ENCODE measurements at places on chromosomes 11 and 22.

DNA sequence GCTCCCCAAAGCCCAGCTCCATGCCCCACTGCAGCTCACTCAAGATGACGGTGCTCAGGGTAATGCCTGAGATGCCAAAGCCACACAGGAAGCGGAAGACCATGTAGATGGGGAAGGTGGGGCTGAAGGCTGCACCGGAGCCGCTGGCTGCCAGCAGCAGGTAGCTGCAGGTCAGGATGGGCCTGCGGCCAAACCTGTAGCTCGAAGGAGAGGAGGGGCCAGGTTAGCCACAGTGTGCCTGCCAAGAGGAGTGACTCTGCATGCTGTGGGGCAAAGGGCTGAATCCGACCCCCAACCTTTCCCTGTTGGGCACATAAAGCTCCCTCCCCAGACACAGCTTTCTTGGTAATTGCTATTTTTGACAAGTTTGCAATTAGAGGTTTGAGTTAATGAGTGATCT, 14.9 kb upstream of the SLC22A6 start:
- DNase-seq: no peak

- DNase-seq: no peak
Observed at GRCh38 chr11:128234143-128234542, 353.2 kb downstream of the ETS1 start.

DNA sequence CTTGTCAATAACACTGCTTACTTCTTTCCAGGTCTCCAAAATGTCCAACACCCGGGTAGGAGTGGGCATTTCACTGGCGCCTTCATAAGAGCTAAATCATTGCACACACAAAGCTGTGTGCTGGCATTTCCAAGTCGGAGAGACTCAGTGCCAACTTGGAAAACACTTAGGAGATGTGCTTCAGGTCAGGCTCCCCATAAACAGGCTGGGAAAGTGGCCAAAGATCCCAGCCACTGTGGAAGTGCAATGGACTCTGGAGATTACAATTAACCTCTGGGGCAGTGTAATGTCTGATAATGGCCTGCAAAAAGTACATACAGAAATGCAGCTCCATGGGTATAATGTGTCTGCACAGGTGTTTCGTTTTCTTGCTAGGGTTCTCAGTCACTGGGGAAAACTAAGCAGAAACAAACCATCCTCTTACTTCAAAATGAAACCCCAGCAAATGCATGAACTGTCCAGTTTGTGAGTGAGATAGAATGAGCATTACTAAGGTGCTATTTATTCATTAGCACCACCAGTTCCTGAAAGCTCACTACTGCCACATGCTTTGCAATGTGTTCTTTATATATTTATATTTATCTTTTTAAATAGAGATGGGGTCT, 79.0 kb downstream of the ABTB2 start:
- DNase-seq: no peak

GRCh38 chr11:77118971-77119370, 9.1 kb upstream of the MYO7A start:
- no peak for DNase-seq

DNA sequence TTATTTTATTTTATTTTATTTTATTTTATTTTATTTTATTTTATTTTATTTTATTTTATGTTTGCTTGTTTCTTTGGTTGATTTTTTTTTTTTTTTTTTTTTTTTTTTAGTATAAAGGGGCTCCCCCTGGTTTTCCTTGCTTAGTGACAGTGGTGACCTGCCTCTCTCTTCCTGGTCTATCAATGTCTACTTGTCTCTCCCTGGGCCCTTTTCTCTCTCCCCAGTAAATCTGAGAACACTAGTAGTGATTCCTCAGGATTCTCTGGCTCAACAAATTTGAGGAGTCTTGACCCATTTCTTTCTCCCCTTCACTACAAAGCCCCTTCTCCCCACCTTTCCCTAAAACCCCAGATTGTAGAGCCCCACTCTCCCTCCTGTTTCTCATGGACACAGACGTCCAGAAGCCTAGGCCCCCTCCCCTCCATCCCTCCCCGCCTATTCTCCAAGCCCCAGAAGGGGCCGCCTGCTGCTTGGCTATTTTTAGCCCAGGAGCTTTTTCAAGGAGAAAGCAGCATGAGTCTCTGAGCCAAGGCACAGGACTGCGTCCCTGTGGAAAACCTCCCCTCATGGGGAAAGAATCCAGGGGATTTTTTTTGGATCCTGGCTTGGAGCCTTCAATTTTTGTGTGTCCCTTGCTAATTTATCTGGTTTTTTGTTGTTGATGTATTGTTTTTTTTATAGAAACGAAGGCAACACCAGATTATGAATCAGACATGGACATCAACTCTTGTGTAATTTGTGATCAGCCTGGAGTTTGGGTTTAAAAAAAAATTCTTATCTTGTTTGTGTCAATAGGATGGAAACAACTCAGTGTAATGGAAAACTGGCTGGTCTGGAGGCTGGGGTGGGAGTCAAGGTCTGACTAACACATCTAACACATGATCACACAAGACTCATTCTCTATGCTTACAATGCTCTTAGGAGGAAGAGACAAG, 17.5 kb upstream of the ACCSL start:
- no peak for DNase-seq

DNA sequence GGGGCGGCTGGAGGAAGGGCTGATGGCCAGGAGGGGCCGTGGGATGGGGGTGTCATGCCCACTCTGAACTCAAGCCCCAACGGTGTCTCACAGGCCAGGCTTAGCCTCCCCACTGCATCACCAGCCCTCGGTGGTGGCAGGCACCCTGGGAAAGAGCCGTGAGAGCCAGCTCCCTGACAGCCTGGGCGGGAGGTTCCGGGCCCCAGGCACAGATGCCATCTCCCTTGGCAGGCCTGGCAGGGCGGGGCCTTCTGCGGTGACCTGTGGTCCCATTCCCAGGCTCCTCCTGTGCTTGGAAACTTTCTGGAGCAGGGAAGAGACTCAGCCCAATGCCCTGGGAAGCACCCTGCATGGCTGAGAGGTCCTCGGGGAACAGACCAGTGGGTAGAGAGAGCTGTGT, 4.8 kb downstream of the PHLDA2 start:
- no peak for DNase-seq

DNA sequence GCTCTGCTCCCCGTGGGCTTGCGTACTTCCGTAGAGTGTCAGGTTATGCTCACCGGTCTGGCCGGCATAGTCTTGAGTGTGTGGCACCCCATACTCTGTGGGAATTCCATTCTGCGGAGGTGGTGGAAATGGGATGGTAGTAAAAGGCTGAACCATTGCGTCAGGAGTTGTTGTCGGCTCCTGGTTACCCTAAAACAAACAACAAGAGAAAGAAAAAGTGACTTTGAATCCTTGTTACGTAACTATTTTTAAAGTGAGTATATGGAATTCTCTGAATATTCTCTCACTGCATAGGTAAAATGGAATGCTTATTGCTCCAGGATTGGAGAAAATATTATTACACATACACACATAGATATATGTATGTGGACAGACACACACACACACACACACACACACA, 92.1 kb downstream of the APOL5 start:
- DNase-seq: no peak

GRCh38 chr11:114438303-114438702, 964 bp upstream of the REXO2 start:
- no peak for DNase-seq

DNA sequence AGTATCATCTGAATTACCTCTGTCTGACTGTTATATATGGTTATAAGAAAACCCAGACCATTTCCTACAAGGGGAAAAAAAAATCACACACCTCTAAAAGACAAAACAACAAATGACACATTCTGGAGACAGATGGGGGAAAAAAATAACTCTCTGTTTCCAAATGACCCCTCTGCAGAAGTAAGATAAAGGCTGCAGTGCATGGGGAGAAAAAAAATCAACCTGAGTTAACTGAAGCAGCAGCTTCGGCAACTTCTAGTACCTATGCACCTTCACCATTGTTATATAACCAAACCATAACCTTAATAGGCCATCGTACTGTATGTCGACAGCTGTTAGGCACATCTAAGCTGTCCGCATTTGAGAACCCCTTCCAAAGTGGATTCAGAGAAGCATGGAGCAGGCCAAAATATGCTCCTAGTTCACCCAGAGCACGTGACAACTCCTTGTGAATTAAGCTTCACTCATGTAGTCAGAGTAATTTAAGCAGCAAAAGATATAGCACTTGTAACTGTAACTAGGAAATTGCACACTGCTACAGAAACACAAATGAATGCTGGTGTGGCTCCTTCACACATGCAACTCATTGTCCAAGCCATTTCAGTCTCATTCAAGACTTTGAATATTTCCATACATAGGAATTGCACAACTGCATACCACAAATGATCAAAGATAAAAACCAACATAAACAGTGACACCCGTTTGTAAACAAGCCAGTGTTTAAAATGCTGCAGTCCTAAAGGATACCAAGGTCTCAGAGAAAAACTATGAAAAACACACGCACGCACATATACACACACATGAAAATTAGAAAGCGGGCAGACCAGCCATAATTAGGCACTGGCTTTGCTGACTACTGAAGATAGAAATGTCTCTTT, 2.7 kb downstream of the SIK3 start:
- no peak for DNase-seq

GRCh38 chr11:126711977-126712625, 288.5 kb downstream of the KIRREL3 start:
- DNase-seq: no peak

DNA sequence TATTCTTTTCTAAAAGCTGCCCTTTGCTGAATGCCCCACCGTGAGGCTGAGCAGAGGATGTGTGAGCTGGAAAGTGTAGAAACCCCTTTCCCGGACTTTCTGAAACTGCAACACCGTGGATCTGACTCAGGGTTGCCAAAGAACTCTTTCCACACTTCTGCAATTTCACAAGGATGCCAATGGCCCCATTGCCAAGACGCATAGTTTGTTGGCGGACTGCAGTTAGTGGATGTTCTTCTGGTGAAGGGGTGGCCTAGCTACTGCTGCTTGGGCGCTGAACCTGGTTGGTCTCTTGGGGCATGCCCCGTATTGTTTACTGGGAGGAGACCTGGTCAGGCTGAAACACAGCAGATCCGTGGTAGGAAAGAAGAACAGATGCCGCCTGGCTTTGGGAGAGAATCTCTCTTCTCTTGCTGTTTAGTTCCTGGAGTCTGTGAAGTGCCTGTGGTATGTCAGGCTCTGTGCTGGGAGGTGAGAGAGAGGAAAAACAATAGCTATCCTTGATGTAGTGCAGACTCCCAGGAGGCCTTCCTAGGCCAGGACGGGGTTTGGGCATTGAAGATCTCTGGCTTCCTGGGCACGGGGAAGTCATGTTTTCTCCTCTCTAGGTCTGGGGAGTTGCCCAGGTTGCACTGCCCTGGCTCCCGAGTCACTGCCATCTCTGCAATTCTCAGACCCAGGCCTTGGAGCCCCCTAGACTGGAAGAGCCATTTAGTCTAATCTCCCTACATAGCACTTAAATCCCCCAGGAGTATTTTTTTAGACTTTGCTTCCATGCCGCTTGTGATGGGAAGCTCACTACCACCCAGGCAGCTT, 26.9 kb downstream of the CD82 start:
- DNase-seq: no peak

DNA sequence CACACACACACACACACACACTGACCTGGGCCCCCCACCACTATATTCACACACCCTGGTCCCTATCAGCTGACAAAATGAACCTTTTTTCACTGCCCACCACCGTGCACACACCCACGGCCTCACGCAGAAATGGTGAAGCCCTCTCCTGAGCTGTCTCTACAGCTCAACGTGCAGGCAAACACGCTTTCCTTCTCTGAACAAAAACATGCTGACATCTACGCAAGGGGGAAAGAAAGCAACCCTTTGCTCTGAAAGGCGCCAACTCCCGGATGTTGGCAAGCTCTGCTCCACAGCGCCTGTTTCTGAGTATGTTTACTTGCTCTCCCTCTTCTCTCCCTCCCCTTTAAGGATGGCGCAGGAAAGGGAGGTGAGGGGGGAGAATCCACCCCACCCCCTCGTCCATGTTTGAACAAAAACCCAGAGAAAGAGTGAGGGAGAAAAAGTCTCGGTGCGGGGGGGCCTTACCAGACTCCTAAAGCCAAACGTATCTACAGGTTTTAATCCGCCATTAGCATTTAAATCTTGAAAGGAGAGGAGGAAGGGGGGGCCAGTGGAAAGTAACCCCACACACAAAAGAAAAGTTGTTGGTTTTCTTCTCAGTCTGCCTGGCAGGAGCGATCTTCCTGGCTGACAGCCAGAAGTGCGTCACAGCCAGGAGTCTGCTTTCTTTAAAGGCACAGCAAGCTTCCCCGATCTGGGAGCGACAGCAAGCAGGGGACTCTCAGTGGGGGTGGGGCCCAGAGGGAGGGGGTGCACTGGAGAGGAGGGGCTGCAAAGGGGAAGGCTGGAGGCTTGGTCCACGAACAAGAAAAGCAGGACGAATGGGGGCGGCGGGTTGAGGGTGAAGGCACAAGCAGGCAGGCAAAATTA, 39.6 kb downstream of the NUMA1 start:
- DNase-seq: peak; percentile 41

- DNase-seq: no peak
Observed at GRCh38 chr22:30371981-30372380, 15.2 kb downstream of the CCDC157 start.

DNA sequence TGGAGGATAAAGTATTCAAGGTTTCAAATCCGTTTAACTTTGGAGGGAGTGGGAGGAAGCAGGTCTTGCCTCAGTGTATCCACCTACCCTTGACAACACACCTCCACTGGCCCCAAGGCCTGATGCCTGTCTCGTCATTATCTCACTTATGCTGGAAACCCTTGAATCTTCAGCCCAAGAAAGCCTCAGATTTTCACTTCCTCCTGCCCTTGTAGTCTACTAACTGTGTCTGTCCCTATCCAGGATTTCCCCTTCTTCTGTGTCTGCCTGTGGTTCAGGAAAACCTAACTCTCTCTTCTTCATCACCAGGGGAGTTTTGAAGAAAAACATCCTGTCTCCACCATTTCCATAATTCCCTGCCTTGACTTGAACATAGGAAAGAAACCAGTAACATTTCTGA, 56.1 kb downstream of the SYT9 start:
- DNase-seq: no peak
